ENCODE measurements at places on chromosomes 3 and 15.

DNA sequence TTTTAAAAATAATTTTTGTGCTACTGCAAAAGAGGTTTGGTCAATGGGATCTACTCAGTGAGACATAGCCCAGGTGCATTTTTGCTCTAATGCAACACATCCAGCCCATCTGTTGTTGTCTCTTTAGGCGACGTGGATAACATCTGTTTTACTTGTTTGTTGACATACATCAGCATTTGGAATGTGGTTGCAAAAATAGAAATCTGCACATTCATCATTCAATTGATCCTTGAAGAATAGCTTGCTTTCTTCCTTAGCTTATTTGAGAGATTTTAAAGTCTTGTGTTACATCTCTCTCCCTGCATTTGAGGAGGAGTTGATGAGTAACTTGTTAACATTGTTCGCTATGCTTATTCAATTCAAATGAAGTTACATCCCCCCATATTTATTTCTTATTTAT lies 1202.3 kb downstream of the NSUN3 start:
- DNase-seq: no peak

- no peak for DNase-seq
Observed at GRCh38 chr3:190192087-190192486, 71.4 kb upstream of the P3H2 start.

GRCh38 chr3:49998326-49998725 lies 58.4 kb downstream of the RBM6 start:
- DNase-seq: peak; percentile 6

DNA sequence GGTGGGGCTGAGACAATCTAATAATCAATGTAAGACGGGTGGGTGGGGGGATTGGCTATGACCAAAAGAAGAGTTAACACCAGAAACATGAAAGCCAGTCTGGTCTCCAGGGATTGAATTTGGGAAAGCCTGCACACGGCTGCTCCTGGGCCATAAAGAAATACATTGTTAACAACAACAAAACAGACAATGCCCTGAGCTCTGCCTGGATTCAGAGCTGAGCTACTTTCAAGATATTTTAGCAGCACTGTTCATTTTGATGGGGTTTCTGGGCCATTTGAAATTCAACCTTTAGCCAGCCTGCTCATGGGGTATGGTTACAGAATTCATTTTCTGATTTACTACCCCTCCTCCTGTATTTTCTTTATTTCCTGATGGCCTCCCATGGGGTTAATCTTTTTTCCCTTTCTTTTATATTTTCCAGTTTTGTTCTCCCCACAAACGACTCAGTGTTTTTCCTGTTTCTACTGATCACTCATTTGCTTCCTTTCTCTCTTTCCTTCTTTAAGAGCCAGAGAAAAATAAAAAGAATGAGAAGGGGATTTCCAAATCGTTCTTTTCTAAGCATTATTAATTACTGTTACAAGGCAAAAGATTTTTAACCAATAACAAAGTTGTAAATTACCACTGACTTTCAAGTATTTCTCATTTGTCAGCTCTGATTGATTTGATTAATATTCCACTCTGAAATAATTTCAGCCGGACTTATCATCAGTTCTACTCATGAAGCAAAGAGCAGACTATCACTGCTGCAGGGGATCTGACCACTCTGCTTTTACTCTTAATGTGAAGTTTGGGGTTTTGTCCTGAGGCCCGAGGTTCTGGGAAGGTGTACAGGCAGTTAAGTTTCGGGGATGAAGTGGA lies 19.6 kb downstream of the NR2F2 start:
- no peak for DNase-seq

- no peak for DNase-seq
Observed at GRCh38 chr15:91465696-91466095, 365.6 kb downstream of the SV2B start.

GRCh38 chr15:29774900-29775299 lies 47.4 kb downstream of the TJP1 start:
- peak; percentile 52 for DNase-seq

DNA sequence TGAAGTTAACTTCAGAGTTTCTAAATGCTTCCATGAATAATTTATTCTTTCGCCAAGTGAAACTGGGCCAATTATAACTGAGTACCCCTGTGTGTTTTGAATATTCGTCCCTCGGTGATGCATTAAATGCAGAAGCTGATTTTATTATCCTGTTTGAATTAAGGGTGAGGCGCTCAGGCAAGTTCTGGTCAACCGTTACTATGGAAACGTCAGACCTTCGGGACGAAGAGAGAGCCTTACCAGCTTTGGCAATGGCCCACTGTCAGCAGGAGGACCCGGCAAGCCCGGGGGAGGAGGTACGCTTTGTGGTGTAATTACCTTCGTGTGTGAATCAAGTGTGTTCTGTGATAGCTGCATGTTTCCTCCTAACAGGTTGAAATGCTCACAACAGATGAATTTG lies 239.8 kb downstream of the ITPR1 start:
- DNase-seq: no peak

DNA sequence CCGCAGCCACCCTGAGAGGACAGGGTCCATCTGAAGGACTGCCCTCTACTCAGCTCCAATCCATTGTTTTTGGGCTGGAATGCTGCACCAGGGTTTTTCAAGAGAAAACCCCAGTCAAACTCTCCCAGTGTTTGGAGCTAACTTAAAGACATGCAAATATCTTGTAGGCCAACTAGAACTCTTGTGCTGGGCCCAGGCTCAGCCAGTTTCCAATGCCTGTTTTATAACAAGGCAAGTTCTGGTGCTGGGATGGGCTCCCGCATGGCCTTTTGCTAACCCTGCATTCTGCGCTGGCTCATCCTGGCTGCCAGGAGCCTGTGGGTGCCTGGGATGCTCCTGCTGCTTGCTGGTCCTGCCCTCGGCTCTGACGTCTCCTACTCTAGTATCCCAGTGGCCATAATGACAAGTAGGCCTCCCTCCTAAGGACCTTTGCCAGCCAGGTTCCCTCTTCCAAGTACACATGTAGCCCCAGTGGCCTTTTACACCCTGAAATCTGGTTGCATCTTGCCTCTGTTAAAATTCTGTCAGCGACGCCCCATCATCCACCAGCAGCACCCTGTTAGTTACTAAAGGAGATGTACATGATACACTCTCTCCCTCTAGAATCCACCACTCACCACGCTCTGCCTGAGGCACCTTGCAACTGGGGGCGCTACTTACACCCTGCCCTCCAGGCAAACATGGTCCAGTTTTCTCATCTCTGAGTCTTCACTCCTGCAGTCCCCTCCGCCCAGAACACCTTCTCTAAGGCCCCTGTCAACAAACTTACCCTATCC lies 30.5 kb upstream of the RAB6B start:
- DNase-seq: no peak

GRCh38 chr15:63880744-63881143 lies 47.0 kb upstream of the HERC1 start:
- DNase-seq: peak; percentile 4

GRCh38 chr15:86066174-86066834 lies 13.4 kb upstream of the AGBL1 start:
- DNase-seq: no peak

DNA sequence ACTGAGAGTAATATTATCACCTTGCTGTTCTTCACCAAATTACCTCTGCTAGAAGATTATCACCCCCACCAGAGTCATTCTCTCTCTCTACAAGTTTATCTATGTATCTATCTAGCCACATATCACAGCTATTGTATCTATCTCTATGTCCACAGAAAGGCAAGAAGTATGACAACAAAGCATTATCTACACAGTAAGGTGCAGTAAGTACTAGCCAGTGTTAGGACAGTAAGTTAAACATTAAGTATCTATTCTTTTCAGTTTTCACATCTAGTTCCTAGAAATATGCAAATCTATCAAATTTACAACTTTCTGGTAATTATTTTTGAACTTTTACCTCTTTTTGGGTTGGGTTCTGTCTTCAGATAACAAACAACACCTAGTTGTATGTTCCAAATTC lies 26.5 kb upstream of the XXYLT1 start:
- no peak for DNase-seq

DNA sequence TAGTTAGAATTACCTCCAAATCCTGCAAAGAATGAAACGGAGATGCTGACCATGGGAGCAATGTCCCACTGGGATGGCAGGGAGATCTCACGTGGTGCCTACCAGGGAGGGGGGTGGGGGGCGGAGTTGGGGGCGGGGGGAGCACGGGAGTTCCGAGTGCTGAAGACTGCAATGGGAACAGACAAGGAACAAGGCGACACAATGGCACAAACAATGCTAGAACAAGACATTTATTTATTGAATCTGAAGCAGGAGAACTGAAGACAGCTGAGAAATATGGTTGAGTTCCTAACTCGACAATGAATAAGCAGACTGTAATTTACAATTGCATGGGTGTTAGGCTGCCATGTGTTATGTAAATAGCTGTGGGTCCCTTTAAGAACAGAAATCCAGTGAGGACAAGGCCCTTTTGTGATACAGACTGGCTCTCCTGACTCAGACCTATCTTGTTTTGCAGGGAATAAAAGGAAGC lies 91.2 kb downstream of the AQP9 start:
- DNase-seq: no peak

DNA sequence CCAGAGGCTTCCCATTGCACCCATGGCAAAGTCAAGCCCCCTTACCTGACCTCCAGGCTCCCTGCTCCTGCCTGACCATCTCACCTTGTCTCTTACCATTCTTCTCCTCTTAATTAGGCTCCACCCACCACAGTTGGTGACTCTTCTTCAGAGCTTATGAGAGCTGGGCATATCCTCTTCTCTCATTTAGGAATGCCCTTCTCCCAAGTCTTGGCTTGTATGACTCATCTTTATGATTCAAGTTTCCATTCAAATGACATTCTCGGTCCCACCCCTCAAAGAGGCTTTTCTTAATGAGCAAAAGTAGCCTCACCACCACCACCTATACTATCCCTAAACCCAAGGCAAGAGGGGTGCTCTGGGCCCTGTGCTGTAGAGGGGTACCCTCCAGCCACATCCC lies 55.3 kb upstream of the NUDT16 start:
- DNase-seq: no peak

DNA sequence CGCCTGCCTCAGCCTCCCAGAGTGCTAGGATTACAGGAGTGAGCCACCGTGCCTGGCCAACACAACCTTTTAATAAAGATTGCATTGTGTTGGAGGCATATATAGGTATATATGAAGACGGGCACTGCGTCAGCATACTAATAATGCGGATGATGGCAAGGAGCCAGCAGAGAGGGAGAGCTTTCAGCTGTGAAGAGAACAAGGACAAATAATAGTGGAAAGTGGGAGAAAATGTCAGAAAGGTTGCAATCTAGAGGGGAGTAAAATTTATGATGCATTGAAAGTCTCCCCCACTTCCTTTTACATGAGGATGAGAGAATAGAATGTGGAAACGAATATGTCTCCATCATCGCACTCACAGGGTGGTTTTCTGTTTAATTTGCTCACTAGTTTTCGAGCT lies 170.5 kb upstream of the TBL1XR1 start:
- no peak for DNase-seq

GRCh38 chr3:119677641-119677934 lies 382 bp upstream of the COX17 start:
- no peak for DNase-seq

GRCh38 chr15:40787344-40787841 lies 17.6 kb downstream of the C15orf62 start:
- DNase-seq: peak; percentile 91

DNA sequence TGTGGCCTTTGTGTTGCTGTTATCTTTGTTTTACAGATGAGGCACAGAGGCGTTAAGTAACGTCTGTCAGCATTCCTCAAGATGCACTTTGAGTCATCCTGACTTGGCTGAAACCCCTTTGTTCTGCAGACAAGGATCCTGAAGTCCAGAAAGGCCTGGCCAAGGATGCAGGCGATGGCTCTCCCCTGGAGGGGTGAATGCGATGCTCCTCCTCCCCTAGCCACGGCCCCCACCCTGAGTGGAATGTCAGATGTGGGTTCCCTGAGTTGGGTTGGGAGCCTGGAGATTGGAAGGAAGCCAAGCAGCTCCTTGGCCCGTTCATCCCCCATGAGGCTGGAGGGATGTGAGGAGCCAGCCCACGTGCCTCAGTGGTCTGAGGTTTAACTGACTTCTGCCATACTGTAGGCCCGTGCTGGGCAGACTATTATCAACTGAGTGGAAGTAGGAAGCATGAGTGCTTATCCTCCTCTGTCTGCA lies 43.3 kb downstream of the POMGNT2 start:
- DNase-seq: no peak

DNA sequence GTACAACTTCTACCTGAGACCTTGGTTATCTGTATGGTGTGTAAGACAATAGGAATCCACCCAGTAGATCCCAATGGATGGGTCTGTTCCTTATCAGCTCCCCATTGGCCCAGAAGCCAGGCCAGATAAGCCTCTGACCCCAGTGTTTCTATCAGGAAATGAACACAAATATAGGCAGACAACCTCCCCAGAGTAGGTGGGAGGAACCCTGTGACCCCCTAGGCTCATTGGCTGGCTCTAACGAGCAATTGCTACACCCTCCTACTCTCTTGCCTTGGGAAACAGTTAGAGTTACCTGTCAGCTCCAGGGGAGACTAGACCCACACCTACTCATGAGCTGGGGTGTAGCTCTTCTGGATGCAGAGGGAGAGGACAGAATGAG lies 299.9 kb downstream of the UACA start:
- DNase-seq: no peak

- DNase-seq: no peak
Observed at GRCh38 chr3:53254509-53255422, 1.1 kb downstream of the TKT start.

GRCh38 chr3:30227571-30228301 lies 378.7 kb upstream of the TGFBR2 start:
- DNase-seq: no peak

DNA sequence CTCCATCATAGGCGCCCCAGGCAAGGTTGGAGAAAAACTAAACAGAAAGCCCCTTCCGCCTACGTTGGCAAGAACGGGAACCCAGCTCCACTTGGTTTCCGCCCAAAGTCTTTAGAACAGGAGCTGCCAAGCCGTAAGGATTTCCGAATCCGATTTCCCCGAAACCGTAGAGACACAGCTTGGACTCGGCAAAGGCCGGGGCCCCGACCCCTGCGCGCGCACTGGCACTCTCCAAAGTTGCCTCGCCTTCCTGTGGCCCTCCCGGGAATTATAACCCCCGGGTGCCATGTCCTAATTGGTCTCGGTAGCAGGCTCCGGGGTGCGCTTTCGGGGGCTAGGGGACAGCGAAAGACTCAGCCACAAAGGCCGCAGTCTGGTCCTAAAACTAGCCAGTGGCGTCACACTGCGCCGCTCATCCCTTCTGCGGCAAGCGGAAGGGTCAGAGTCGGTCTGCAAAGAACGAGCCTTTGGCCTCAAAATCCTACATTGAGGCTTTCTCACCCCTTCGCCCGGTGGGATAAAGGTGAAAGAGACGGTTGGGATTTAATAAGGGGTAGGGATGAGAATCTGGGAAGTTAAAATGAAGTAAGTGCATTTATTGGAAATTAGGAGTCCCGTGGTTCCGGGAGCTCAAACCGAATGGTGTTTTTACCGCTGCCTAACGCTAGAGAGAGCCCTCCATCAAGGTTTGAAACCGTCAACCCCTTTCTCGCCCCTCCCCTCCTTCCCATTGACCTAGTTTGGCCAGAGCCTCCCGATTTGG lies 6.8 kb downstream of the BCL6 start:
- DNase-seq: no peak
